CD4-positive, alpha-beta memory T cell (primary cell): ENCODE measurements at places on chromosomes 3 and 15.

GRCh38 chr3:36813305-36813704 lies 49.0 kb upstream of the DCLK3 start:
- no peak for DNase-seq

DNA sequence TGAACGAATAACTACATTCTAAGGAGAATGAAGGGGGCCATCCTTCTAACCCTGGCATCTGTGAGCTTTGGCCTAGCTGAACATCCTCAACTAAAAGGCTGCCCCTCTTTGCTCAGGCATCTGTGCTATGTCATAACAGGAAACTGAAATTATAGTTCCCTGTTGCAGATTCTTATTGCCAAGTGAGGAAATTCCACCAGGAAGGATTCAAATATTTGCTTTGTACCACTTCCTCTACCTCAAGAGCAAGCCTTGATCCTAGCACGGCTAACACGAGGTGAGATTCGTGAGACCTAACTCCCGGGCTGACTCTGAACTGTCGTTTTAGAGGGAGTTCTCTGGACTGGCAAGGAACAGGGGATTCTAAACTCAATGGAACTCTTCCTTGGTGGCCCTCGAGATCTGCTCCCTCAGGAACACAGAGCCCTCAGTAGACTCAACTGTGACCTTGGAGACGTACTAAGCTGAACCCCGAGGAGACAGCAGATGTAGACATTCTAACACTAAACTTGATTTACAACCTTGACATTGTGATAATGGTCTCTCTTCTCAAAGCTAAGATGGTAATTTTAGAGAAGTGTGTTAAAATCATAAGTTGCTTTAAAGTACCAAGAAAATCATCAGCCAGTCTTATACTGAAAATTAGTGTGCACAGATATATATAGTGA lies 4.2 kb downstream of the SPG21 start:
- no peak for DNase-seq

- DNase-seq = peak; percentile 53
Observed at GRCh38 chr15:55846116-55846707, 103.3 kb upstream of the PRTG start.

DNA sequence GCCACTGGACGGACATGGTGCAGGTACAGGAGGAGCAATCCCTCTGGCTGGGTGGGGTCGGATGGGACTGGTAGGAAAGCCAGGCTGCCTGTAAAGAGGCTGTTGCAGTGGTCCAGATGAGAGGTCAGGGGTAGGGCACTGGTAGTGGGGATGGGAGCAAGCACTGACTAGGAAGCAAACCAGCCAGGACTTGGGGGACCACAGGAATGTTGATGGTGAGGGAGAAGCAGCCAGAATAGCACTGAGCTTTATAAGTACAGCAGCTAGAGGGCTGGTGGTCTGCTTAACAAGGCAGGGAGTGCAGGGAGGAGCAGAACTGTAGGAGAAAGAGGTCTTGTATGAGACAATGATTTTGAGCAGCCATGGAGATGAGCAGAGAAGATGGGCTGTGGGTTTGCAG lies 38.7 kb upstream of the PTPN23 start:
- DNase-seq = no peak

DNA sequence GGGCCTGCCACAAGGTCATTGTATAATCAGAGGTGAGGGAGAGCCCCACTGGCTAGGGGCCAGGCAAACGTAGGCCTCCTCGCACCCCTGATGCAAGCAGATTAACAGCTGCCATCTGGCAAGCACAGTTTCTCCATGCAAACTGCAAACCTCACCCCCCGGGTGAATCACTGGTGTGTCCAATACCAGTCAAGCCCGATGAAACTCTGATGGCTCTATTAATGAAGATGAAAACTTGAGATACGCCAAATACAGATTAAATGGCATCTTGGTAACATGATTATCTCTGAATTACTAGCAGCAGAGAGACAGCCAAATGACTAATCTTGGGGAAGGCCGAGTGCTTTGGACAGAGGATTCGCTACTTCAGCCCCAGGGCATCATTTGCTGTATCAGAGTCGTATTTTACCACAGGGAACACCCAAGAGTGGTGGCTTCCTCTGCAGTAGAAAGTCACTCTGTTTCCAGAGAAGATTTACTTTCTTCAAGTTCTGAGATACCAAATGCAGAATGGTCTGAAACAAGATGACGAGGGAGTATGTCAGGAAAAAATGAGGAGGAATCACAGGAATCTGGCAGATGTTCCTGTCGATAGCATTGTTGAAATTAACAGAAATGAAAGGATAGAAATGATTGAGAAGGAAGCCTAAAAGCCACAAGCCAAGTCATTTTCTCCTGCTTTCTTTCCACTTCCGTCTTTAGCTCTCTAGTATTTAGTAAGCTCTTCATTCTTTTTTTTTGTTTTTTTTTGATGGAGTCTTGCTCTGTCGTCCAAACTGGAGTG lies 96.2 kb upstream of the NR2F2 start:
- no peak for DNase-seq
